ENCODE measurements at places on chromosomes 6 and 20.

DNA sequence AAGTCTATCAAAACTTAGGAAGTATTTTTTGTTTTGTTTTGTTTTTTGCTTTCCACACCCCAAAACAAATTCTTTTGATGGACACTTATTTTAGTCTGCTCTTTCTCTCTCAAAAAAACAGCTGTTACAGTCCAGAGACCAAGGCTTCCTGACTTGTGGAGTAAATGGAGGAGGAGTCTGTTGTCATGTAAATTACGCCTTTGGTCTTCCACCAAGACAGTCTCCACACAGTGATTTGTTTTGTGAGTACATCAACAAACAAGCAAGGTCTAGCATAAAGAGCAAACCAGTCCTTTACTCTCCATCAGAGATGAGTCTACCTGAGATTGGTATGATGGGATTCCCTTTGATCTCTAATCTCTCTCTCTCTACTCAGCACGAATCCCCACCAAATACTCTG, 588.0 kb upstream of the ARID1B start:
- DNase-seq: no peak

- no peak for DNase-seq
Measured at GRCh38 chr6:134172020-134172705, 119.7 kb upstream of the SLC2A12 start.

GRCh38 chr20:41047975-41048305, 19.3 kb downstream of the TOP1 start:
- no peak for DNase-seq

DNA sequence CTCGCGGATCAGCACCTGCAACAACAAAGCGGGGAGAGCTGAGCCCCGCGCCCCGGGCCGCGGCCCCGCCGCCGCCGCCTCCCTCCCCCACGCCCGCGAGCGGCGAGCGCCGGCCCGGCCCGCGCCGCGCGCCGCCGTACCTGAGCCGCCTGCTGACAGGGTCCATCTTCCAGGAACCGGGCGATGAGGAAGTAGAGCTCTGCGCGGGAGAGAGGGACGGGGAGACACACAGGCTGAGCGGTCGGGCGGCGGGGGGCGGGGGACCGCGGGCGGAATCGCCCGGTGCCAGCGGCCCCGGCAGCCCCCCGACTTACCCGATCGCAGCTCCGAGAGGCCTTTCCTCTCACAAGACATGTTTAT, 359 bp downstream of the PHIP start:
- DNase-seq: no peak

DNA sequence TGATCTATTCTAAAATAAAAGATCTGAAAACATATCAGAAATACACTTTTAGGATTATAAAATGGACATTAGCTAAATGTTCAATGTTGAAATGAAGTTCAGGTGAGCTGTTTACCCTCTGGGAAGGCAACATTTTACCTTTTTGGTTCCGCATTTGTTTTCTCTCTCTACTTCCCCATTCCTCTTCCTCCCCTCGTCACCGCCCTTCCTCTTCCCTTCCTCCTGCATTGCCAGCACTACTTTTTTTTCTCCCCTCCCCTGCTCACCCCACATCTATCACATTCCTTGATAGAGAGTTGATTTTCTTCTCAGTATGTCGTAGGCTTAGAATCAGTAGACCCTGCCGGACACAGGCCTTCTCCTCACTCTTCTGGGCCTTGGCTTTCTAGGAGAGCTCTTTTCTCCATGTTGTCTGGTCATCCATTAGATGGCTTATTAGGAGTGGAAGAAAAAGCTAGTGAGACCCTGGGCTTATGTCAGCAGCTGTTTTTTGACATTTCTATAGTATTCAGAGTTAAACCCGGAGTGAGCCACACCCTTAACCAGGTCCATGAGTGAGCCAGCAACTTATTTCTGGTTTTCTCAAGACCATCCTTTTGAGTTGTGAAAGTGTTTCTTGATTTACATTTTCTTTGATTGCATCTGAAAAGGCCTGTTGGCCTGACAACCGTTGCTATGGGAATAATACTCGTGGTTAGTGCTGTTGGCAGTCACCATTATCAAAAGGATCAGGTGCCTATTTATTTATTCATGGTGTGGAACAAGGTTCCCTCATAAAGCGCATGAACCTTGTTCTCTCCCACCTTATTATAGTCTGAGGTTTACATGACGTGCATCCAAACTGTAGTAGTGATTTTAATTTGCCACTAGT, 90.9 kb downstream of the DTD1 start:
- DNase-seq: no peak

GRCh38 chr6:122612838-122613237, 2.6 kb downstream of the PKIB start:
- no peak for DNase-seq

DNA sequence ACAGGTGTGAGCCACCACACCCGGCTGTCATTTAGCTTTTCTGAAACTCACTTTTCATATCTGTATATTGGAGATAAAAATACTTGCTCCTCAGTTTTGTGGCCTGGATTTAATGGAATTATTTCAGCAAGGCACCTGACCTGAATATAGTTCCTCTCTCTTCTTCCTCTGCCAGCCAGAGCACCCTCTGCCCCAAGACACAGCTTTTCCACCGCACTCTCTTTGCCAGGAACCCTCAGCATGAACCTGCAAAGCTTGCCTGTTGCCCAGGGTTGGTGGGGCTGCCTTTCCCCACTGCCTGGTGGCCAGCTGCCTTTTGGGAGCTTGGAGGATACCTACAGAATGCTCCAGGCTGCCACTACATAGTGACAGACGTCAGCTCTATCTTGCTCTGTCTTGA, 3.1 kb downstream of the GTSF1L start:
- DNase-seq: no peak

DNA sequence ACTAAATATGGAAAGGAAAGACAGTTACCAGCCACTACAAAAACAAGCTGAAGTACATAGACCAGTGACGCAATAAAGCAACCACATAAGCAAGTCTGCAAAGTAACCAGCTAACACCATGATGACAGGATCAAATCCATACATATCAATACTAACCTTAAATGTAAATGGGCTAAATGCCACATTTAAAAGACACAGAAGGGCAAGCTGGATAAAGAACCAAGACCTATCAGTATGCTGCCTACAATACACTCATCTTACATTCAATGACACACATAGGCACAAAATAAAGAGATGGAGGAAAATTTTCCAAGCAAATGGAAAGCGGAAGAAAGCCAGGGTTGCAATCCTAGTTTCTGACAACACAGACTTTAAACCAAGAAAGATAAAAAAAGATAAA, 24.1 kb downstream of the HLA-C start:
- no peak for DNase-seq

DNA sequence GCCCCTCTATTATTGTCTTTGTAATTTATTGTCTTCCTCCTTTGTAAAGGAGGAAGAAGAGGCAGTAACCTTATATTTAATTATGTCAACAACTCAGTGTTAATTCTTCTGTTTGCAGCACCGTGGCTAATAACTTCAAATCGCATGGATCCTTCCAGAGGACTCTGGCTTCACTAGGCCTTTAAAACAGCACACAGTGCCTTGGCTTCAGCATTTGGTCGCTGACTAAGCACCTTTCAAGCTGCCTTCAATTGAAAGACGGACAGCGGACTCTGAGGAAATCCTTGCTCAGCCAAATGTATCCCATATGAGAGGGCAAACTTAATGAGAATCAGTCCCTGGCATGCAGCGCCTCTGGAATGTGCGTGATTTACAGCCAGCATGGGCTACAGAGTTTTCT, 64.2 kb downstream of the SGK1 start:
- DNase-seq: no peak

GRCh38 chr6:16585805-16586204, 175.5 kb downstream of the ATXN1 start:
- no peak for DNase-seq

DNA sequence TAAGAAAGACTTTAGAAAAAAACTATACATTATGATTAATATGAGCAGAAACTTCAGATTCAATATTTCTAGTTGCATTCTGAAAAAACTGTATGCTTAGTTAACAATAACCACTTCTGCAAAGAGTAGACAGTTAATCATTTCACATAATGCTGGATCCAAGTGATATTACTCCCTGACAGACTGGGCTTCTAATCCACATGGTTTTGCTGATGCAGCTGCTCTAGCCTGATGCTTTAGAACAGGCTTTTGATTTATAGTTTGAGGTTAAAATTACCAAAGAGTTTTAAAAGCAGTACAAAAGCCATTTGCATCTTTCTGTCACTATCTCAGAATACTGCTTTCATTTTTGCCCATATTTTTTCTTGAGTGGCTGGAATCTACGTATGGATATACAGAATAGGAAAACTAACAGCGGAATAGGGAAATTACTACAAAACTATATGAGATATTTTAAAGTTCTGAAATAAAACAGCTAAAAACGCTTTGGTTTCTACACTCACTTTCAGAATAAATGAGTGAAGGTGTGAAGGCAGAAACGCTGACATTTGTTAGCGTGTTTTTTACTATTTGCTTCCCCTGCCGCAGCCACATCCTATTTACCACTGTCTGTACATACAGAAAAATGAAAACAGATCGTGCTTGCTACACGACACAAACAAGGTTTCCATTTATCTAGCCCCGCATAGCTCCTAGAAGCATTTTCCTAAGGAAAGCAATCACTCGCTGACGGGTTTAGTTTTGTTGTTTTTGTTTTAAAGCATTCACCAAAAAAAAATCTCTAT, 61.7 kb downstream of the METTL24 start:
- DNase-seq: no peak

- no peak for DNase-seq
Measured at GRCh38 chr6:134936931-134937330, 13.0 kb downstream of the ALDH8A1 start.

DNA sequence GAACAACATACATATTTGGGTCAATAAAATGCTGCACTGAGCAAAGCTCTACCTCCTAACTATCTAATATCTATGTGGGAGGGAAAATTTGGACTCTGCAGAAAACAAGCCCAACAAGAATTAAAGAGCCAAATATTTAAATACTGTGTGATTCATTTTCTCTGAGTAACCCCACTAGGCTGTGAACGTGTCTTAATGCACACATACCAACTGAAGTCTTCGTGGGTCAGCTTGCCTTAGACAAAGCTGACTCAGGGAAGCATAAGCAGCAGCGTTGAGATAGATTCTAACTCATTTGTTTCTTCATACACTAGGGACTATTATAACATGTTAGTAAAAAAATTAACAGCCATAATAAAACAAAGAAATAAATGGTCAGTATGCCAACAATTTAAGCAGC, 114.3 kb downstream of the GJA1 start:
- no peak for DNase-seq

DNA sequence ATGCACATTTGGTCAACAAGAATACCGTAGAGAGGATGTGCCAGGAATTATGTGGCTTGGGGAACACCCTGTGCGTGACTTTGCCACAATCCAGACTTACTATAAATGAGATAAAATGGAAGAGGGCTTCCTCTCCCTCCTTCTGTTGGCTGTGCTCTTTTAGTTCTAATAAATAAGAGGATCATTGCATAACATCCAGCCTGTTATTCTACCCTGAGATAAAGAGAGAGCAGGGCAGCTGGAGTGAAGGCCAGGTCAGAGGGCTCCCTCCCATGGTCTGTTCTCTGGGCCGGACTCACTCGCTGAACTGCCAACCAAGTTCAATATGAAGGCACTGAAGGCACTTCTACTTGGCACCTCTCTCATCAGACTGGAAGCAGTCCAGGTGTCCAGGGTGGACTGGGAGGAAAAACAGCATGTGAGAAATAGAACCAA, 91.7 kb downstream of the MTFR2 start:
- DNase-seq: no peak
